ENCODE measurements at places on chromosomes 16 and 17.

DNA sequence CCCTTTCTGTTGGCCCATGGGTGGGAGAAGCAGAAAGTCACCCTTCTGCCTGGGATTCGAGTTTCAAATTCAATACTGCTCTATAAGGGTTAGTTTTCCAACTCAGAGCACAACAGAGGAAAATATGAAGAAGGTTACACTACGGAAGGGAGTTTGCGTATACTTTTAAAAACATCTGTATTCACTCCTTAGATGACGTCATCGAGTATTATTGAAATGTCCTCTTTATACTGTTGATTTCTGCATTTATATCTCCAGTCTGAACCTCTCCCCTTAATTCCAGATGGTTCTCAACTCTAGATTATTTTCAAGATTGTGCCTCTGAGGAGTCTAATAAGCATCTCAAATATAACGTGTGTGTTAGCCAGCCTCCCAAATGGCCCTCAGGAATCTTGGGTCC is 249.1 kb downstream of the MAP2K4 start:
- DNase-seq = no peak

GRCh38 chr16:89257757-89258465 is 40.4 kb downstream of the ZNF778 start:
- peak; percentile 15 for DNase-seq

- DNase-seq = no peak
These were observed 2.3 kb upstream of the PAQR4 start for GRCh38 chr16:2966808-2967191.

- no peak for DNase-seq
These were observed 77.2 kb downstream of the C17orf67 start for GRCh38 chr17:56756536-56756935.

GRCh38 chr16:27780468-27781194 is 230.7 kb downstream of the KATNIP start:
- DNase-seq = no peak

DNA sequence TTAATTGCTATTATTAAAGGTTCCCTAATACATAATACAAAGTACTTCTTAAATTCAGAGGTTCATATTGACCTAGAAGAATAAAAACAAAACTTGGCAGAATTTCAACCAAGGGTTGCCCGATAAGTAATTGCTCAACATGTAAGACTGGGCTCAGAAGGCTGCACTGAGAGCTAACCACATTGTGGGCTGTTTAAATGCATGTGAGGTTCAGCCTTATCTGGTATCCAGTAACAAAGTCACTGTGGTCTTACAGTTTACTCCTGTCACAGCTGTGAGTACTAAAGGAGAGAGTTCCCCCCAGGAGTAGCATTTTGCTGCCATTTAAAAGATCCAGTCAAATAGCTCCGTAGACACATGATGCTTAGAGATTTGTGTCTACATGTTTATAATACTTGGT is 1.6 kb upstream of the DHRS11 start:
- no peak for DNase-seq

GRCh38 chr16:85988723-85989313 is 89.9 kb downstream of the IRF8 start:
- no peak for DNase-seq

- DNase-seq = no peak
These were observed 1.7 kb upstream of the LASP1 start for GRCh38 chr17:38867968-38868816.

- DNase-seq = no peak
These were observed 103.9 kb upstream of the NETO2 start for GRCh38 chr16:47247690-47248089.

DNA sequence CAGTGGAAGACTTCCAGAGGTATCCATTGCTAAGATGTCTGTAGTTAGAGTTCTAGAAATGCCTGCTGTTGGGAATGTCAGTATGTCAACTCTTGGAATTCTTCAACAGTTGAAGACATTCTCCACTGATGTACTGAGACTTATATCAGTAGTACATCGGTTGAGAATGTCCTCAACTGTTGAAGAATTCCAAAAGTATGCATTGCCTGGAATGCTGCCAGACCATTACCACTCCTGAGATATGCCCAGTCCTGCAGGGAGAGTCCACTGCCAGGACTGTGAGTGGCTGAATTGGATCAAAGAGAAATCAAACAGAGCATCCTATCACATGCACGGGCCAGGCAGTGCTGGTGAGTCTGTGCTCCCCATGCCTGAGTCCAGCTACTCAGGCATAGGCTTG is 42.0 kb downstream of the IL21R start:
- DNase-seq = no peak

- no peak for DNase-seq
These were observed 1.2 kb downstream of the SOX15 start for GRCh38 chr17:7588553-7589203.

GRCh38 chr17:4950075-4950745 is 709 bp upstream of the ENO3 start:
- DNase-seq = no peak

DNA sequence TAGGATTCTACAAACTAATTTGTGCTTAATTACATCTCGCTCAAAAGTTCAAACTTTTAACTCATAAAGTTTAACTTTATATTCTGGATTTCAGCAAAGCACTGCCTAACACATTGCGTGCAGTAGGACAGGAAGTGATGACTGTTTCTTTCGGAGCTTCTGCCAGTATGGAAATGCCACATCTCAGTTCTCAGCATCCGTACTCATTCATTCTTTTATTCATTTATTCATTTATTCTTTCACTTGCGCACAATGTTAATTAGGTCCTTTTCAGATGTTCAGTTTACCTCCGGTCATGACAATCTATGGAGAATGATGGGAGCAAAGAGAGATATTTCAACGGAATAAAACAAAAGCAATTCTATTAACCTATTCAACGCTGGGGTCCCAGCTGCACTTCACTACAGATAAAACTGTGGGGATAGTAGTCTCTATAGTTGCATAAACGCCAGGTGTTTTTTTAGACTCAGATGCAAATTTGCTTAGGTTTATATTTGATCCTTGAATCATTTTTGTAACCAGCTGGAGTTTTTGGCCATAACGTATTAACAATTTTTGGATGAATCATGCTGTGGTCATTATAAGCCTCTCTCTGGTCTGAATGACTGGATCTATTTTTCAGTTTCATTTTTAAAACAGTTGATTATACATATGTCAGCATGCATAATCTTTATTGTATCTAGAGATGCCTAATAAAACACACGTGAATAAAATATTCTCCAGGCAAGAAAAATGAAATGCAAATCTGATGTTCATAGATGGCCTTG is 143.9 kb downstream of the KCNJ2 start:
- no peak for DNase-seq

DNA sequence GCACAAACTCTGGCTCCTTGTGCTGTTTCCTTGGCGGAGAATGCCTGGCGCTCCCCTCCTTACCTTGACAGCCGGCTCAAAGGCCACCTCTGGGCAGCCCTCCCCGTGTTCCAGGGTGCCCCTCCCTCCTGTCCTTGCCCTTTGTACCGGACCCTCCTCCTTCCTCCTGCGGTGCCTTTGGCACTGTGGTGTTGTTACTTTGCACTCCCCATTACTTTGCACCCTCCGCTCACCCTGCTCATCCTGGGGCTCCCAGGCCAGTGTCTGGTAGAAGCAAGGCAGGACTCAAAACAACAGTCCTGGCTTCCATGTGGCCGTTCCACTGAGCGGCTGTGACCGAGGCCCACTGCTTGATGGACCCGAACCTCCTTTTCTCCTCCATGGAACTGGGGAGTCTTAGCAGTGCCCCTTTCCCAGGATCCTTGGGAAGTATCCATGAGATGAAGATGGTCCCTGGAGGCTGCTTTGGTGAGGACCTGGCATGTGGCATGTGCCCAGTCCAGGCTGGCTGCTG is 147.8 kb downstream of the CMIP start:
- no peak for DNase-seq

DNA sequence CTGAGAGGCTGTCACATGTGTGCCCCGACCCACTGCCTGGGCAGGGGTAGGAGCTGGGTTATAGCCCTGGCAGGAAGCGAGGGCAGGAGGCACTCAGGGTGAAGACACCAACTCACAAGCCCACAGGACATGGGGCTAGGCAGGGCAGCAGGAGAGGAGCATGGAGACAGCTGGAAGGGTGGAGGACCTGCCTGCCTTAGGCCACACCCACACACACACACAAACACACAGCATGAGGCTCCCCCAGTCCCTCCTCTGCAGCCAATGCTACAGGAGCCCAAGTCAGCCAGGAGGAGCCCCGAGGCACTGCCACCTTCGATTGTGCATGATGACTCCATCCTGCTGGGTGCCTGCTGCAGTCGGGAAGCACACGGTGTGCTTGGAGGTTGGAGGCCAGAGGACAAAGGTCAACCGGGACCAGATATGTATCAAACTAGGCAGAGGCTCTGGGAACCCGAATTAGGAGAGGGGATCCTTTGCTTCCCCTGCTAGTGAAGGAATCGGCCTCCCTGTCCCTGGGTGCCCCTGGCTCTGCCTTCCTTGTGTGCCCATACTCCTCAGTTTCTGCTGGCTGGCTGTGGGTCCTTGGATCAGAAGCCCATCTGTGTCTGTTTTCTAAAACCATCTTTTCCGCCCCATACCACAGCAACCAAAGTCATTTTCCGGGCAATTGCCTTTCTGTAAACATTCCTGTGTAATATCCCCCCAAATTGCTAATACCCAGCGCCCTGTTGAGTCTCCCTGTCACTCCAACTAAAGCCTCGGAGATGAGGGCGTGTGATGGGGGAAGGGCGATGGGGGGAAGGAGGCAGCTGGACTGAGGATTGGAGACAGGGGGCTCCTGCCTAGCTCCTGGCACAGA is 20.5 kb downstream of the SRCIN1 start:
- DNase-seq = peak; percentile 73

- no peak for DNase-seq
These were observed 274.6 kb downstream of the HS3ST3B1 start for GRCh38 chr17:14575471-14575953.

- DNase-seq = no peak
These were observed 401.2 kb downstream of the SEC14L1 start for GRCh38 chr17:77542011-77542410.

- no peak for DNase-seq
These were observed 4.3 kb upstream of the CCL22 start for GRCh38 chr16:57354311-57354710.

DNA sequence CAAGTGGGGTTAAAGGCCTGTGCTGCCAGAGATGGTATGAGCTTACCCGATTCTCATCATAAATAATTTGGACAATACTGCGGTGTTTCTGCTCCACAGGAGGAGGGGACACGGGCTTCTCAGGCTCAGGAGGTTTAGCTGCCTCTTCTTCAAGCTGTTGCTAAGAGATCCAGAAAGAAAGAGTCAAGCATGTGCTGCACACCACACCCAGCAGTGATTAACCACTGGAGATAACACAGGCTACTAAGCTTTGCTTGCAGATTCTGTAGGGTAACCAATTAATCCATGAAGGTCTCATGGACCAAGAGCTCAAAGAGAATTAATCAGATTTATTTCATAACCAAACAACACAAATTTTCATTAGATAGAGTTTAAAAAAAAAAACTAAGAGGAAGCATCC is 56.6 kb downstream of the NCOR1 start:
- no peak for DNase-seq

DNA sequence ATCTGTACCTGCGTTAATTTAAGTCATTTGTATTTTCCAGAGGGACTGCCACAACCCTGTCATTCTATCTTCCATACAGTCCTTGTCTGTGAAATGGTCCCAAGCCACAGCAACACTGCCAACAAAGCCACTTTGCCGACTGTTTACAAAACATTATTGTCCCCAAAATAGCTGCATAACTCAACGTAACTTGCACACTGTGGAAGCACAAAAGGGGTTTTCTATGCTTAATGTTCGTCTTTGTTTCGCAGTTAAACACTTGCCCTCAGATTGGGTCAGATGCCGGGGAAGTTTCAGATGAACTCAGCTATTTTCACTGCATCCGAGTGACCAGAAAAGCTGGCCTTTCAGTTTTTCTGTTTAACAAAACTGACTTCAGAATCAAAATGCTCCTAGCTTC is 4.6 kb downstream of the SEC14L5 start:
- no peak for DNase-seq

DNA sequence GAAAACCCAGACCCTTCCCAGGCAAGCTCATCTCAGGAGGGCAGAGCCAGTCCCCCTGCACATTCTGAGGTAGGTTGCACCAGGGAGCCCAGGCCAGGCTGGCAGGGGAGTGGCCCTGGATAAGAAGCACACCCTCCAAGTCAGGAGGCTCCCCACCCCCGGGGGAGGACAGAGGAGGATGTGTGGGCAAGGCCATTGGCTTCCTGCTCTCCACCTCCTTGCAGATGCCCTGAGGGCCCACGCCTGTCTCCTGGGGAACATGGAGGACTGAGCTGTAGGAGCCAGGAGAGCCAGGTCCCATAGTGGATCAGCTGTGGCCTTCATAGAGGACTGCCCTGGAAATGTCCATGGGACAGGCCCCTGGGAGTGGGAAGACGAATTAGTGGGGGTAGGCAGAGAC is 126.7 kb downstream of the IRF8 start:
- no peak for DNase-seq

DNA sequence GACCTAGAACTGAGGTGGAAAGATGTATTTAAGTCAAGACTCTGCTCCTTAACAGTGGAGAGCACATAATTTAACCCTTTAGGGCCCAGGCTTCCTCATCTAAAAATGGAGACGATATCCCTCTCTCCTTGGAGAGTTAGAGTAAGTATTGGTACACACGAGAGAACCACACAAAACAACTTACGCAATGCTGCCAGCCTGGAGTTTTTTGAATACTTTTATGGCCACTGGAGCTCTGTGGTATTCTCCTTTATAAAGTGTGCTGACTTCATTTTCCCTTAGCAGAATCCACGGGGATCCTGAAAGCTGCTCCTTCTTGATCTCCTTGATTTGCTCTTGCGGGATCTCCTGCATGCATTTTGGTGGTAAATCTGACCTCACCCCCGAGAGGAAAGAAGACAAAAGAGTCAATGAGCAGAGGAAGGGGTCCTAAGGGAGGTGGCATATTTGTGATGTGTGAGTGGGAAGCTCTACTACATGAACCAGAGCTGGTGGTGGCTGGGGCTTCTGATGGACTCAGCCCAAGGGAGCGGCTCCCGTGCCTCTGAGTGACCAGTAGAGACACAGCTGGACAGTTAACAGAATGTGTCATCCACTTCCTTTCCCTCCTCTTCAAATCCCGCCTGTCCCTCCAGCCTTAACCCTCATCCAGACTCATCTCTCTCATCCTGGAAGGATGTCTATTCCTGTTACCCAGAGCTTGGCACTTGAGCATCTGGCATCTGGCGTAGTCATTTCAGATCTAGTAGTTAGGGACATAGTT is 9.4 kb downstream of the MLKL start:
- DNase-seq = no peak

GRCh38 chr17:47898241-47898640 is 2.2 kb downstream of the SP2 start:
- no peak for DNase-seq

GRCh38 chr17:49823614-49824013 is 24.3 kb downstream of the TAC4 start:
- DNase-seq = no peak

- DNase-seq = peak; percentile 27
These were observed 38.5 kb downstream of the IGF2BP1 start for GRCh38 chr17:49035470-49036269.

DNA sequence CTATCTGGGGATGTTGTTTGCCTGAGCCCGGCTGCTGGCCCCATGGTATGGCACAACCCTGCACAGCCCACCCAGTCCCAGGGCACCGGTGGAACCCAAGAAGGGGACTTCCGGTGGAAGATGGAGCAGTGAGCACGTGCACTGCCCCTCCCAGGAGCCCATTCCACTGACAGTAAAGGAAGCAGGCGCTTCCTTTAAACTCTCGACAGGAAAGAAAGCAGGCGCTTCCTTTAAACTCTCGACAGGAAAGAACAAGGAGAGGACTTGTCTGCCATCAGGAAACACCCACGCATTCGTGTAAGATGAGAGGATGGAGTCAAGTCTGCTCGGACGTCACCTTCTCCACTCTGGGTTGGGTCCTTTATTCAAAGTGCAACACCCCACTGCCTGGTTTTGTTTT is 53.7 kb downstream of the IL21R start:
- DNase-seq = no peak

- DNase-seq = no peak
These were observed 305.4 kb downstream of the FOXL1 start for GRCh38 chr16:86883583-86884389.
